ENCODE measurements at places on chromosomes 1 and 21.
A peak's percentile ranks its signal among the peaks of the same experiment; 100 is the strongest.

DNA sequence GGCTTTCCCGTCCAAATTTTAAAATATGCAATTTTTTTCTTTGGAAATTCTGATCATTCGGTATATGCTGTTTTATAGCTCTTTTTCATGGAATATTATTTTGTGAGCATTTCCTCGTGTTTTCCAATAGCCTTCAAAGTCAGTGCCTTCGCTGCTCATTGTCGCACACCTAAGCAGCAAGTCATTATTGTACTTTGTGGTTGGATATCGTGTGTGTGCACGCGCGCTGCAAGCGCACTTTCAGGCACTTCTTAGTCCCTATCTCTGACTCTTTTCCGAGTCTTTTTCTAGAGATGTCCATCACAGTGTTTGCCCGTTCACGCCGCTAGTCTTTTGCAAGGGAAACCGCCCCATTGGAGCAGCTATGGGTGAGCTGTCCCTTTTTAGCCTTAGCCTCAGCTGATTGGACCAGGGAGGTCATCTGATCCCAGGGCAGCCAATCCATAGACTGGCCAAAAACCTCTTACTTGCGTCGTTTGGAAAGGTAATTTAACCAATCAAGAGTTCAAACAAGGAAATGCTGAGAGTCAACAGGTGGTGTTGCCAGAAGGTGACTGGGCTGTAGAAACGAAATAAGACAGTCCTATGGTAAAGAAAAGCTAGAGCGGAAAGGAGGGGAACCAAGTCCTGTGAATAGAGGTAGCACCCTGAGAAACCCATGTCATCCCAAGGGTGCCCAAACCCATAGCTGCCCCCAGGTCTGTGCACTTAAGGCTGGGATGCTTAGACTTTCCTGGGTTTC, 710 bp upstream of the HYI start:
- DNase-seq, result peak; percentile 63

DNA sequence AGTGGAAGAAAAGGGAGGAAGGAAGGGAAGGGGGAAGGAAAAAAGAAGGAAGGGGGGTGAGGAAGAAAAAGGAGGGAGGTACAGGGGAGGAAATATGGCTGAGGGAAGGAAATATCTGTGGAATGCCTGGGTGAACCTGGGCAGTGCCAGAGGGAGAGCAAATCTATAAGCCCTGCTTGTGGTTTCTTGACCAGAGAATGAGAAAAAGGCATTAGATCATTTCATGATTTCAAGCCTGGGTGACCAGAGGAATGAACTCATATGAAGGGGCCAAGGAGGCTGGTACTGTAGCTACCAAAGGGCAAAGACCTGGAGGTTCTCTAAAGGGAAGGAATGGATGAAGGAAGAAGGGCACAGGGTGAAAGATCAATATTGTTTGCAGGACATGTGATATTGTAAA, 31.4 kb downstream of the GNG12 start:
- no peak for DNase-seq

DNA sequence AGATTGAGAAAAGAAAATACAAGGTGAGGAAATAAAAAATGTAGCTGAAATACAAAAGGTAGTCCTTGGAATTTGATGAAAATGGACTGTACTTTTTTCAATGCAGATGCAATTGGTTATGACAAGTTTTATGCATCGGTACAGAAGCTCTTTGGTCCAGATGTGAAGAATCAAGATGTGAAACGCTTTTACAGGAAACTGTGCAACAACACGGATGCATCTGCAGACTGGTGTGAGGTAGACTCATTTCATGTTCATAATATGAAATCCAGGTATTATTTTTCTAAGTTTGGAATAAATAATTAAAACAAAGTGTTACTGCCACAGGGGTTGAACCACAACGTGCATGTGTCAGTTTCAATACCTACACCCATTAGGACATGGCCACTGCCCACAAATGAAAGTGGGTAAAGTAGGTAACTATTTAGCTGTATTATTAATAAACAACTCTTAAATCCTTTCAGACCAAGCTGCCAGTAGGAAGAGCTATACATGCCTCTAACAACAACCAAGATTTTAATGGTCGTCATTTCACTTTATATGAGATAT, 8.4 kb downstream of the WDR64 start:
- no peak for DNase-seq

DNA sequence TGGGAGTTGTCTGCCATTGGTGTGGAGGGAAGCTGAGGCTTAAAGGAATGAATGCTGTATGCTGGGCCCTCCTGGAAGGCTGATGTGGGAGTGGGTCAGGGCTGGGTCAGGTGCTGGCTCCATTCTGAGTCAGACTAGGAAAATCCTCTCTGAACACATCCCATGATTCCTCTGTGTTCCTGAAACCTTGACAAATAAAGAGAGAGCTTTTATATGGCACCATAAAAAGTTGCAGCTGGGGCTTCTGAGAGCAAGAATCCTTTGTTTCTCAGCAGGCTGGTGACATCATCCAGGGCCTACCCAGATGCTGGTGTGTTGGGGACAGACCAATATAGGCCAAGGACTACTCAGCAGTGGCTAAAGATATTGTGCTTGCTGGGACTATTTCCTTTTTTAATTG, 27.8 kb upstream of the NFASC start:
- DNase-seq, result no peak

DNA sequence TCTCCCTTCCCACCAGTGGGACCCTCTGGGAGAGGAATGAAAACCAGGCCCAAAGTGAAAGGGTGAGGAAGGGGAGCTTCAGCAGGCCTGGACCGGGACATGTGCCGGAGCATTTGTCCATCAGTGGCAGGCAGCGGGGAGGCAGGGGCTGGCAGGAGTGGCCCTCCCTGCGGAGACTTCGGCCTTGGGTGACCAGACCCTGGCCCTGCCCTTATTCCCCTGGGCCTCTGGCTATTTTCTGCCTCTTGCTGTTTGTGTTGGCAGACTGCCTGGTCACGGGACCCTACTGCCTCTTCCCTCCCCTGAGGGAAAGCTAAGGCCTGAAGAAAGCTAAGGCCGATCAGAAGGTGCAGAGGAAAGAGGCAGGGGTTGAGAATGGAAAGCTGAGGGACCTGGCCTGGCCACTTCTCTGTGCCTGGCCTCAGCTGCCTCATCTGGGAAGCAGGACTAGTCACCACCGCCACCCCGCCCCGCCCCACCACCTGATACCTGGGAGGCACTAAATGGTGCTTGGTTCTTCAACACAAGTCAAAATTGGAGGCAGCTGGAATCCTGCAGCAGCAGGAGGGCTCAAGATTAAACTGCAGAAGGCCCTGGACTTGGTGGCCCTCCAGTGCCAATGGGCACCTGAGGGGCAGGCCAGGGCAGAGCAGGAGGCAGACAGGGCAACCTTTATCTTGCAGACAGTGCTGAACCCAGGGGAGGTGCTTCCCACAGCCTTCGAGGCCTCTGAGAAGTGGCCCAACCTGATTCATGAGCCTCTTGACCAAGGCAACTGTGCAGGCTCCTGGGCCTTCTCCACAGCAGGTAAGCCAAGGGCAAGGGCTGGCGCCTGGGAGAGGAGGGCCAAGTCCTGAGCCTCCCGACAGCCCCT, 7.9 kb downstream of the TINAGL1 start:
- no peak for DNase-seq

- no peak for DNase-seq
Measured at GRCh38 chr1:20472121-20472520, 13.9 kb downstream of the CAMK2N1 start.

DNA sequence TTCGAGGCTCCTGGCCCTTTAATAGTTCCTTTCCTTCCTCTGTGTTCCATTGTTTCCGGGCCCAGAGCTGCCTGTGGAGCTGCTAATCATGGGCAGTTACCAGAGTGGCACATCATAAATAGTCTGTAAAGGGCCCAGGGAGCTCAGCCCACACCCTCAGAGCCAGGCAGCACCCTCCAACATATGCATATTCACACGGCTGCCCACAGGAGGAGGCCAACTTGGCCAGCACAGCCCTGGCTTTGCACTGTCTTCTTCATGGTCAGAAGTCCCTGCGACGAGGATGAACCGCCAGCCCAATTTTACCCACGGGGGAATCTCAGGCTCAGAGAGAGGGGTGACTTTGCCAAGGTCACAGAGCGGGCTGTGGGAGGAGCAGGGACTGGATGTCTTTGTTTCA, 172.5 kb downstream of the TRABD2B start:
- no peak for DNase-seq

DNA sequence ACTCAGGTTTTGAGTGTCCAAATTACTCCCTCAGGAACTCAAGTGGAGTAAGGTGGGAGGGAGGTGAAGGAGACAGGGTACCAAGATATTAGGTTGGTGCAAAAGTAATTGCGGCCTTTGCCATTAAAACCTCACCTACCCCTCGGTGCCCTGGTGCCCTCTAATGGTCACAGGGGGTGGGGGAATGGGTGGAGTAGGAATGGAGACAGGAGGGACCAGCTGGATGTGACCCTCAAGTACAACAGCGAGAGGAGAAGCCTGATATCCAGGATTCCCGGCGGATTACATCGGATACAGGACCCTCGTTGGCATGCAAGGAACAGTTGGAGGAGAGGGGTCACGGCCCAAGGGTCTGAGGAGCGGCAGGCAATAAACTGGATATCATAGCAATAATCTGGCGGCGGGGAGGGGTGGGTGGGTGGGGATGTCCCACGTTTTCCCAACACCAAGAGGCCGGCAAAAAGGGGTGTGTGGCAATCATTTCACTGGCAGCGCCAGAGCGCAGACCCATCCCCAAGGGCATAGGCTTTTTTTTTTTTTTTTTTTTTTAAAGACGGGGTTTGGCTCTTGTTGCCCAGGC, 4.3 kb upstream of the ZBTB7B start:
- no peak for DNase-seq

DNA sequence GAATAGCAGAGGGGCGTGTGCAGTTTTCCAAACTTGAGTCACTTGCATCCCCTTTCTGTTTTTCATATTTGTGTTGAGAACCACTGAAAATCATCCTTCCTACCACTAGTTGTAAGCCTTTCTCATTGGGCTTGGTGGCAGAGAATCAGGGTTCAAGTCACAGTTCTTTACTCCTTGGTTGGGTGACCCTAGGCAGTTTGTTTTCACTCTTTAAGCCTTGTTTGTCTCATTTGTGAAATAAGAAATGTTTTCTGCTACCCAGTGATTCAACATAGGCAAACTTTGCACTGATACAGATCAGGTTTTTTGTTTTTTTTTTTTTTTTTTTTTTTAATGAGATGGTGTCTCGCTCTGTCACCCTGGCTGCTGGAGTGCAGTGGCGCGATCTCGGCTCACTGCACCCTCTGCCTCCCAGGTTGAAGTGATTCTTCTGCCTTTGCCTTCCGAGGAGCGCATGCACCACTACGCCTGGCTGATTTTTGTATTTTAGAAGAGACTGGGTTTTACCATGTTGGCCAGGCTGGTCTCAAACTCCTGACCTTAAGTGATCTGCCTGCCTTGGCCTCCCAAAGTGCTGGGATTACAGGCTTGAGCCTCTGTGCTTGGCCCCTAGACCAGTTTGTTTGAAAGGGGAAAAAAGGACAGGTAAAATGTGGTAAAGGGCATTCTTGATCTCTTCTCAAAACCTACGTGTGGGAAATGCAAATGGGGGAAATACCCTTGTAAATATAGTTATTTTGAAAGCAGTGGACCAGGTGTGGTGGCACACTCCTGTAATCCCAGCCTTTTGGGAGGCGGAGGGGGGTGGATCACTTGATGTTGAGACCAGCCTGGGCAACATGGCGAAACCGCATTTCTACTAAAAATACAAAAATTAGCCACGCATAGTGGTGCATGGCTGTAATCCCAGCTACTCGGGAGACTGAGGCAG, 3.2 kb downstream of the CLIC4 start:
- DNase-seq, result no peak

GRCh38 chr1:24659993-24660665, 17.0 kb downstream of the SRRM1 start:
- no peak for DNase-seq

- DNase-seq, result no peak
Measured at GRCh38 chr1:37458551-37458950, 15.8 kb upstream of the ZC3H12A start.

GRCh38 chr21:42518215-42518614, 4.6 kb downstream of the SLC37A1 start:
- DNase-seq, result no peak

DNA sequence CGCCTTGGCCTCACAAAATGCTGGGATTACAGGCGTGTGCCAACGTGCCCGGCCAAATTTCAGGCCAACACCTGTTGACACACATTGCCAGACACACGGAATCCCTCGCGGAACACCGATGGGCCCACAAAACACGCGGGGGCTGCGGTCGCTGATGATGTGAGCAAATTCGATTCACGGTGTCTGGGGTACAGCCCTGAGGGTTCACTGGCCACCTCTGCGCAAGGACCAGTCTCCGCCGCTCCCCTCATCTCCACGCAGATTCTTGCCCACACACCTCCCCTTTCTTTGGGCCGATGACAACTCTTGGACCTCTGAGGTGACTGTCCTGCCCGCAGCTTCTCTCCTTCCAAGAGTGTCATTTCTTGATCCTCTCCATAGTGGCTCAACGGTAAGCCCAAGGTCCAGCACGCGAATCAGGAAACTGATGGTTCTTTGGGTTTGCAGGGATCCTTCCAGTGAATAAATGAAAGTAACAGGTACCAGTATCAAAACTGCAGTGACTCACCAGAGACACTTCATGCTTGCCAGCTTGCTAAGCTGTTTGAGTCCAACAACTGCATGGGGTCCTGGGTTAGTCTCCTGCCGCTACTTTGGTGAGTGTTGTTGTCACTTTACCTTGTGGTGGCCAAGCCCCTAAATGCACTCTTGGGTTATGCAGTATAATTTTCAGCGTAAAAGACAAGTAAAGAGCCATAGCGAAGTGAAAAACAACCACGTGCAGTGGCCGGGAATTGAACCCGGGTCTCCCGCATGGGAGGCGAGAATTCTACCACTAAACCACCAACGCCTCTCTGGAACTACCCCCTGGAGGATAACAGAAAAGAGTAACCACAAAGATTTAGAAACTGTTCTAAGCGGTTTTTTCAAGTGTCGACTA, 11.0 kb upstream of the RNU1-3 start:
- peak; percentile 65 for DNase-seq

GRCh38 chr1:23571465-23571864, 12.2 kb upstream of the ID3 start:
- DNase-seq, result no peak

- no peak for DNase-seq
Measured at GRCh38 chr21:36990508-36991205, 15.8 kb upstream of the RIPPLY3 start.

GRCh38 chr21:31459457-31459856, 115.4 kb upstream of the TIAM1 start:
- DNase-seq, result no peak

- DNase-seq, result no peak
Measured at GRCh38 chr1:89929467-89930063, 65.3 kb upstream of the ZNF326 start.

- no peak for DNase-seq
Measured at GRCh38 chr1:86848654-86849053, 65.3 kb downstream of the SELENOF start.

All from CD8-positive, alpha-beta memory T cell (primary cell).